ENCODE measurements at places on chromosomes 4 and X.

DNA sequence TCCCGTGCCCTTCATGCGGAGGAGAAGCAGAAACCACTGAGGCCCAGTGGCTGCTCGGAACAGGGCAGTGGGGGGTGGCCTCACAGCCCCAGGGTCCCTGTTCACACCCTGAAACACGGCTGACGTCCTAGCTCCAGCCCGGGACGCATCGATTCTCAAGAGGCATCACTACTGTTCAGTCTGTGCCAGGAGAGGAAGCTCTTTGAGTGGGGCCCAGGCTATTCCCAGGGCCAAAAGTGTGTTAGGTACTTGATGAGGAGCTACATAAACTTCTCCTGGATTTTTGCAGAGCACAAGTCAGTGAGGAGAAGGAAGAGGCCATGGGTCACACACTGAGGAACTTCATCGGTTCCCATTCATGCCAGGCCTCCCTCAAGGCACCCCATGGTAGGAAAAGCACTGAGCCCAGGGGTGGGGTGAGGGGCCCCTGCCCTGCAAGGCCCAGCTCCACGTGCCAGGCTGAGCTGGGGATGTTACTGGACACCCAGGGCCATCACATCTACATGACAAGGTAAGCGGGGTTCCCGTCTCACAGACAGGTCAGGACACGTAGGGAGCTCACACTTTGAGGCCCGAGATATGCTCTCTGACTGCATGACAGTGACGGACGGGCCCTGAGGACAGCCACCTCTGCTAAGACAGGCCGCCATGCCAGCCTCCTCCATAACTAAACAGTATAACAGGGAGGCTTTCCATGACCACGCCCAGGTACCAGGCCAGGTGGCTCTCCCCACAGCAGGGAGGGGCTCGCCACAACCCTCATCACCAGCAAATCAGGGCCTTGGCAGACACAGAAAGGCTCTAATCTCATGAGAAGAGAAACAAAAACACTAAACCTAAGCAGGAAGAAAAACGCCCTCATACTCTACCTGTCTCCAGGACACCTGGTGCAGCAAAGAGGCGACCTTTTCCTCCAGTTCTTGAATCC, 12.4 kb downstream of the TNIP2 start:
- no peak for DNase-seq

- no peak for DNase-seq
These were observed 536 bp downstream of the OTUD5 start for GRCh38 chrX:48956728-48957414.

GRCh38 chr4:168924667-168925066, 85.4 kb downstream of the CBR4 start:
- no peak for DNase-seq

GRCh38 chr4:169573889-169574288, 38.5 kb downstream of the NEK1 start:
- no peak for DNase-seq

GRCh38 chr4:177441061-177441802, 1.0 kb downstream of the AGA start:
- DNase-seq: no peak

DNA sequence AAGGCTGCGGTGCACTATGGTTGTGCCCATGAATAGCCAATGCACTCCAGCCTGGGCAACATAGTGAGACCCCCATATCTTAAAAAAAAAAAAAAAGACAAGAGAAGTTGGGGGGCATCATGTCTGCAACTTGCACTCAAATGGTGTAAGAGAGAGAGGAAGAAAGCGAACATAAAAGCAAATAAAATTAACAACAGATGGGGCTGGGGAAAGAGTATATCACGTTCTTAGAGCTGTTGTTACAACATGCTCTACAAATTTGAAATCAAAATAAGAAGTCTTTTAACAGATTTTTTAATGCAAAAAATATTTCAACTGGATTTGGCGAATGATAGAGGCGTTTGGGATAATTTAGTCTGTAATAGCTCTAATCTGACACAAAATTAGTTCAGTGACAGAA, 144.9 kb downstream of the FNIP2 start:
- no peak for DNase-seq

- DNase-seq: no peak
These were observed 25.1 kb upstream of the FAM156A start for GRCh38 chrX:52983321-52984000.

- DNase-seq: no peak
These were observed 5.1 kb downstream of the TIMP1 start for GRCh38 chrX:47587091-47587891.

DNA sequence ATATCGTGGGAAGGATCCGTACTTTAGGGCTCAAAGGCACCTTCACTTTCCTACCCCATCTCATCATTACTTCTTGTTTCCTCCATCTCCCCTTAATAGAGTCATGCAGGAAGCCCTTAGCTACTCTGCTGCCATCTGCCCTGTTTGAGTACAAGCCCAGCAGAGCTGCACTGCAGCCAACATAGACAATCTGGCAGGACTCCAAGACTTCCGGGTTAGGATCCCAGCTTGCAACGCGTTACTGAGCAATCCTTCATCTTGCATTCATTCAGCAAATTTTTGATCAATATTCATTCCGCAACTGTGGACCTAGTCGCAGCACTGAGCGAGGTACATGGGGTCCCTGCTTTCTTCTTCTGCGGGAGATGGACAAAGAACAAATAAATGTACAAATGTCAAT, 344.9 kb downstream of the BCOR start:
- DNase-seq: no peak

DNA sequence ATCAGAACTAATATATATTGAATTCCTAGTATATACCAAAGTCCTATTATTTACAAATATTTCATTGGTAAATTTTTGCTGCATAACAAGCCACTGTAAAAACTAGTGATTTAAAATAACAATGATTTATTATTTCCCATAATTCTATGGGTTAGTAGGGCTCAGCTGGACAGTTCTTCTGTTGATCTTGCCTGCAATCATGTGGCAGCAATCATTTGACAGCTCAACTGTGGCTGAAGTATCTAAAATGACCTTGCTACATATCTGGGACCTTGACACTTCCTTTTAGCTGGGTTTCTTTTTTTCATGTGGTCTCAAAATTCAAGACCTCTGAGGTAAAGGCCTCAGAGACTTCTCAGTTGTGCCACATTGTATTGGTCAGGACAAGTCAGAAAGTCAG, 598.5 kb upstream of the PITX2 start:
- no peak for DNase-seq

DNA sequence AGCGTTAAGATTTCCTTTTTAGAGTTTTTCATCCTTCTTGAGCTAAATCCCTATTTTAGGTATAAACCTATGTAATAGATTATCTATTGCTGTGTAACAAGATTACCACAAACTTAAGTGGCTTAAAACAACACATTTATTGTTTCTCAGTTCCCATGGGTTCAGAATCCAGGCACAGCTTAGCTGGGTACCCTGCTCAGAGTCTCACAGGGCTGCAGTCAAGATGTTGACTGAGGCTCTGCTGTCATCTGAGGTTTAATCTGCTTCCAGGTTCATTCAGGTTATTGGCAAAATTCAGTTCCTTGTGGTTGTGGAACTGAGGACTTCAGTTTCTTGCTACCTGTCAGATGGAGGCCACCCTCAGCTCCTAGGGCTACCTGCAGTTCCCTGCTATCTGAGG, 60.9 kb downstream of the GK start:
- no peak for DNase-seq

DNA sequence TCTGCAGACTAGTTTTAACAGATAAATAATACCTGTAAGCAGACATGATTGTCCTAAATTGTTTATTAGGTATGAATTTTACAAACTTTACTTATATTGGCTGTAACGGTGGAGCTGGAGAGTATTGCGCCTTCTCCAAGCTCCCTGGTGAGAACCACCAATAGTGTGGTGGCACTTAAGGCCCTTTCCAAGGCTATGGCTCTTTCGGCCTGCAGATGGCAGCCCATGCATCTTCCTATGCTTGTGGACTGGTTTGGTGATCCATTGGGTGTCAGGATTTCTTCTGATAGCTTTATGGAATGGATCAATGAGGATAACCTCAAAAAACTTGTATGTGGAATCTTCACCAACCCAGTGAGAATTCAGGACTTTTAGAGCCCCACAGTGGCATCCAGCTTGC, 7.8 kb downstream of the LARP1B start:
- DNase-seq: no peak

- DNase-seq: no peak
These were observed 163.3 kb upstream of the LEF1 start for GRCh38 chr4:108331905-108332632.

DNA sequence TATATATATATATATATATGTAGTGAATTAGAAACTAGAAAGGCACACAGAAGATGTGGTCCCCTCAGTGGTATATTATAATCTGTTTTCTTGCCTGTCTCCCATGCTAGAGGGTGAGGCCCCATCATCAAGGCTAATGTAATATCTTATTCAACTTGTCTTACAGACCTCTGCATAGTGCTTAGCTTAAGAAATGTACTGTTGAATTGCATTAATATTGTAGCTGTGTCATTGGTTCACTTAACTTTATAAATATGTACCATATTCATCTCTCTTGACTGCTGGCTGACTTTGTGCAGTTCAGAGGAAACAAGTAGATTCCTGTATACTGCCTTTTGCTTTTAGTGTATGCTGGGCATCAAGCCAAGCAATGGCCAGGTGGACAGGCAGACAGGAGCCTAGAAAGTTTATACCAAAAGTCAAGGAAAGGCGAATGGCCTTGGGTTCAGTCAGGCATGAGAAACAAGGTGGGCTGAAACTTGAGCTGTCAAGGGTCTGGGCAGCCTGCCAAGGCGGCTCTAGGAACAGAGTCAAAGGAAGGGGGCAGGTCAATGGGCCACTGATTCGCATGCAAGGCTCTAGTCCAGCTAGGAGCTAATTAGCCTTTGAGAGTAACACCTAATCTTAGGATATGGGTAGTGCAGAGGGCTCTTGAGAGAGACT, 78.8 kb upstream of the LEF1 start:
- DNase-seq: no peak

DNA sequence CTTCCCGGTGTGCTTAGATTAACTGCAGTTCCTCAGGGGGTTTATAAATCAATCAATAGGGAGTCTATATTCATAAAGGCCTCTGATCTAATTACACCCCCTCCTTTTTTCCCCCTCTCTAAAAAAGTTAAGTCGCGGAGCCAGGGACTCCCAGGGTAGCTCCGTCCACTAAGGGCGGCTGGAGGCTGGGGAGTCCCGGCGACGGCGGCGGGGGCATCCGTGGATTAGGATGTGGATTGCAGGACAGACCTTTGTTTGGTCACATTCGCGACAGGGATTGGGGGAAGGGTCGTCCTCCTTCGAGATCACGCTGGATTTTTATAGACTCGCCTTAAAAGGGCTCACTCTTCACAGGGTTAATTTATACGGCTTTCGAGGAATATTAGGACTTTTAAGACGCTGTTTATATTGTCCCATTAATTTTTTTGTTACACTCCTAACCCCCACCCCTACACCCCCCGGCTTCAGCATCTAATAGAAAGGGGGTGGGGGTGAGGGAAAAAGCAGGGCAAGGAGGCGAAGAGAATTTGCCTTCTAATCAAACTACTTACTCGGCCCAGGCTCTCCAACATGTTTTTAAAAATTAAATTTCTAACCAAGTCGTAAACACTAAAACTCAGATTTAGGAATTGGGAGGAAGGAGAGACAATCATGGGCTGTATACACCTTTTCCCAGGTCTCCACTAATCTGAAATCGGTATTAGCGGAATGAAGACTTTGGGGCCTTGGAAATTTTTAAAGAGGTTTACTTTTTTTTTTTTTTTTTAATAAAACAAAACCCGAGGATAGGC, 8.5 kb downstream of the PITX2 start:
- no peak for DNase-seq

DNA sequence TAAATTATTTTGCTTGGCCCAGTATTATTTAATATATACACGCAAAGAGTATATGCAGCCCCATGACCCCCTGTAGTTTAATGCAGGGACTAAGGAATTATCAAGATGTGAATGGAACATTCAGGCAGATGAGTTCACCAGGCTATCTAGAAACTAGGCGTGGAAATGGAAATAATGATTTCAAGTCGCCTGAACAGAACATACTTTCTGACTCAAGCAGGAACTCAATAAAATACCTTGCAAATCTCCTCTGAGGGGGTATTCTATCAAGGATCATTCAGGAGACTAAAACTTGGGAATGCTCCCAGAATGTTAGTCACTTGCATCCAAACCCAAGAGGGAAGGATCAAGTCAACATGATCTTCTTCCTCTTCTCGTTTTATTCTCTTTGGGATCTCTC, 59.6 kb upstream of the RASSF6 start:
- no peak for DNase-seq

- no peak for DNase-seq
These were observed 18.6 kb upstream of the RNF128 start for GRCh38 chrX:106707771-106708454.

DNA sequence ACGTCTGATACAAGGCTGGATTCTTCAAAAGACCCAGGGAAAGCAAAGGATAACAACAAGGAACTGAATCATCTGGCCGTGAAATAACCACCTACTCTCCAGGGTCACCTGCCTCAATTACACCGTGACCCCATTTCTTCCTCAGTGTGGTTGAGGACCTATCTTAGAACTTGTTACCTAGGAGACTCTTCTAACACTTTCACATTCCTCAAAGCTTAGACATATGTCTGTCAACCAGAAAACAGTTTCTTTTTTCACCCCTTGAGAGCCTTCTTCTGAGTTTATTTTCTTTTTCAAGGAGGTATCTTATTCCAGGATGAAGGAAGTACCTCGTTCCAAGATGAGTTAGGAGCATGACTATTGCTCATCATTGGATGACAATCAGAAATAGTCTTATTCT, 337.8 kb downstream of the ARHGAP24 start:
- no peak for DNase-seq

DNA sequence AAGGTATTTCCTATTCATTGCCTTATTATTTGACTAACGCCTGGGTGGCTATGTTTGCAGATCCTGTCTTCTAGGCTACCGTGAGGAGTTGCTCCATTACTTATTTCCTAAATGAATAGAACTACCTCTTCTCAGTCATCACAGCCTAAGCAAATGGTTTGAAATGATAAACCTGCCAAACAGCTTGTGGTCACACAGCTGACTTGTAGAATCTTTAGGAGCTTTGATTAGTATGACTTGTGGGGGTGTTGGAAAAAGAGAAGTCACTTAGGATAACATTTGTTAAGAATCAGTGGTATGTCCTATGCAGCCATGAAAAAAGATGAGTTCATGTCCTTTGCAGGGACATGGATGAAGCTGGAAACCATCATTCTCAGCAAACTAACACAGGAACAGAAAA, 169.3 kb downstream of the PPARGC1A start:
- no peak for DNase-seq

- no peak for DNase-seq
These were observed 54.6 kb downstream of the FNIP2 start for GRCh38 chr4:158823461-158823873.

GRCh38 chr4:5933116-5933515, 40.2 kb upstream of the CRMP1 start:
- DNase-seq: no peak

DNA sequence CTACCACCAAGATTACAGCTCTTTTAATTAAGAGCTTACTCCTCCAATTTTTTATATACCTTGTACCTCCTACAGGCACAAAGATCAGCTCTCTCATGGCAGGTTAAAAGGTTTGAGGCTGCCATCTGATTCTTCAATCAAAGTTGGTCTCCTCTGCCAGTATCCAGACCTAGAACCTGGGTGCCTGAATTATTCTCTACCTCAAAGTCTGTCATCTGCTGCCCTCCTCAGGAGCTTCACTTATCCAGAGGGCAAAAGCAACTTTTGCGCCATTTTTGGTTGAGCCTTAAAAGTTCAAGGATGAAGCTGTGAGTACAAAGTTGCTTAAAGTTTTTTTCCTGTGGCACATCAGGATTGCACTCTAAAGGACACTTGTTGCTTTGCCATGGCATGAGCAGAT, 343.7 kb upstream of the PPP1R2C start:
- DNase-seq: no peak
